Fibroblast of skin of right quadriceps (primary cell): ENCODE measurements at places on chromosomes 4 and X.

- DNase-seq: no peak
Measured at GRCh38 chrX:131907488-131908314, 115.4 kb upstream of the STK26 start.

DNA sequence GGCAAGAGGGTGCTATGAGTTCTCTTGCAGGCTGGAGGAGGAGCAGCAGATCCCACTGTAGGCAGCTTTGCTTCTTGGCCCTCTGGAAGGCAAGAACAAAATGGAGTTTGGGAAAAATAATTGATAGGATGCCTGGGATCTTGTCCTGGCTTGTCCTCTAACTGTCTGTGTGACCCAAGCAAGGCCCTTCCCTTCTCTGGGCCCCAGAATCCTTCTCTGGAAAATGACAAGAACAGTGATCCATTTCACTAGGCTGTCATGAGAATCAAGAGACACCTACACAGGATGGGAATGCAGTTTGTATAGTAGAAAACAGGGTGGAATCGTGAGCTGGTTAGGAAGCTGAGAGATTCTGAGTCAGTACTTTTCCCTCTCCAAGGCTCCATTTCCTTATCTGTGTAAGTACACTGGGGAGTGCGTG is 133.3 kb downstream of the PJA1 start:
- no peak for DNase-seq

- no peak for DNase-seq
Measured at GRCh38 chr4:74315376-74315775, 7.1 kb downstream of the EPGN start.

DNA sequence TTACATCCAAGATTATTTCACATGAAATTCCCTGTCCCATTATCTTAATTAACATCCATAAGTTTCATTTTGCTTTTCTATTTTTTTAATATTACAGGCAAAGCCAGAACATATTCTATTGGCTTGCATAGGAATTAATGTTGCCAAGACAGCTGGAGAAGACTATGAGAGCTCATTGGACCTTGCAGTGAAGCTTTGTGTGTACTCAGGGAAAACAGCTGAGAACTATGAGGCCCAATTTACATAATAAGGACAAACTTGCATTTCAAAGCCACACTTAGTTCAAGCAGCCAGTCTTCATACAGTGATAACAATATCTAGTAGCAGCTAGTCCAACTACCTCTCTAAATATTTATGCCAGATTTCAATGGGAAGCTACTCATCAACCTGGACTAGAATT is 134.4 kb downstream of the DDX53 start:
- DNase-seq: no peak

GRCh38 chr4:169659716-169660670 is 39.6 kb downstream of the CLCN3 start:
- DNase-seq: peak; percentile 98

GRCh38 chr4:38925492-38926413 is 58.1 kb downstream of the FAM114A1 start:
- no peak for DNase-seq

DNA sequence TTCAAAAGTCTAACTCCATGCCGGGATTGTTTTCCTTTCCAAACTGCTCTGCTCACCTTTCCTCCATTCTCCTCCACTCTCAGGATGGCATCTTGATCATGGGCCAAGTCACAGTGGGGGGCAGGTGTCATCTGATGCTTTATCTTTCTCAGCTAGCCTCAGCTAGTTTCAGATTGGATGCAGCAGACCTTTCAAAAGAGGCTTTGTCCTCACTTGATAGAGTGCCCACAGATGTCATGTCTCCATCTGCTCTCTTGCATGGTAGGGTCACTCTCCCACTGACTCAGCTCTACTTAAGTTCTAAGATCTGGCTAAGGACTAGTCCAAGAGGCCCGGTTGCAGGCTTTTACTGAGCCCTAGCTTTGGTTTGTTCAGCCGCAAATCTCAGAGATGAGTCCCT is 341.8 kb upstream of the GALNT7 start:
- no peak for DNase-seq

DNA sequence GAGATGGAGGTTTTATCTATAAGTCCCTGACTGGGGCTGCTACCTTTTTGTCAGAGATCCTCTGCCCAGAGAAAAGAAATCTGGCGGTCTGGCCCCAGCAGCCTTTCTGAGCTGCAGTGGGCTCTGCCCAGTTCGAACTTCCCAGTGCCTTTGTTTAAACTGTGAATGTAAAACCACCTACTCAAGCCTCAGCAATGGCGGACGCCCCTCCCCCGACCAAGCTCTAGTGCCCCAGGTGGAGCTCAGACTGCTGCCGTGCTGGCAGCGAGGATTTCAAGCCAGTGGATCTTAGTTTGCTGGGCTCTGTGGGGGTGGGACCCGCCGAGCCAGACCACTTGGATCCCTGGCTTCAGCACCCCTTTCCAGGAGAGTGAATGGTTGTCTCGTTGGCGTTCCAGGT is 121.8 kb downstream of the TSPAN5 start:
- DNase-seq: no peak

- no peak for DNase-seq
Measured at GRCh38 chr4:57148177-57148576, 38.0 kb upstream of the IGFBP7 start.

- DNase-seq: no peak
Measured at GRCh38 chr4:84753321-84753972, 170.5 kb downstream of the CDS1 start.

DNA sequence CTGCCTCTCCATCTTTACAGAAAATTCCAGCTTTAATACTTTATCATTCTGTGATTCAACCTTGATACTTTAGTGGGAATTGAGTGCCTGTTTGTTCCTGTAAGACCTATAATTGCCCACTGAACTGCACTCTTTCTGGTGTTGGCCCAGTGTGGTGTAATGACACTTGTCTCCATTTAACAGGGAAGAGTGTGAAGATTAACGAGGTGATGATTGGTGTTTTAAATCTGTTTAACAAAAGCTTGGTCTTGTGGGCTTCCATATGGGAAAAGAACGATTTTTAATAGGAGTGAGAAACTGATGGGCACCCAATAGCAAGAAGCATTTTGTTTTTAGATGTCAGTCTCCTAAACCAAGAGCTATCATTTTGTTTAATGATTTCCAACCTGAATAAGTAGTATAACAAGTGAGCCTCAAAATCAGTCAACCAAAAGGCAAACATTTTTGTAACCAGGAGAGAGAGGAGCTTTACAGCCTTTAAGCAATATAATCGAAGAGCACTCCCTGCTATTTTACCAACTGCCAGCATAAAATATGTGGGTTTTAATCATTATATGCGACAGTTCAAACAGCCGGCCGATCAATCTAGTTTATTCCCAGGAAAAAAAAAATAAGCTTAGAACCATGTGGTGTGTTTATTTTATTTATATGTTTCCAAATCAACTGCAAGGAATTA is 50.2 kb downstream of the SUPT20HL1 start:
- no peak for DNase-seq

DNA sequence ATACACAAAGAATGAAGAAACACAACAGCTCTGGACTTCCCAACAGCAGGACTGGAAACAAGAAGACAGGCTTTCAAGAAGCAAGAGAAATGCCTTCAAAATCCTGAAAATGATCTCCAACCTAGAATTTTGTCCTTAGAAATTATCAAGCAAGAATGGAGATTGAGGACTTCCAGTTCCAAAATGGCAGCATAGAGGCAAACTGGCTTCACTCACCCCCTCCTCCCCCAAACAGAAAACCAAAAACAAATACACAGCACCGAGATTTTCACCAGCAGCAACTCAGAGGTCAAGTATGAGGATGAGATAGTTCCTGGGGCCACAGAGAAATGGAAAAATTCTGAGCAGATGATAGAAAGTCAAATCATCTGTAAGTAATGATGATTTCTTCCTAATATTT is 40.5 kb upstream of the LRBA start:
- no peak for DNase-seq

DNA sequence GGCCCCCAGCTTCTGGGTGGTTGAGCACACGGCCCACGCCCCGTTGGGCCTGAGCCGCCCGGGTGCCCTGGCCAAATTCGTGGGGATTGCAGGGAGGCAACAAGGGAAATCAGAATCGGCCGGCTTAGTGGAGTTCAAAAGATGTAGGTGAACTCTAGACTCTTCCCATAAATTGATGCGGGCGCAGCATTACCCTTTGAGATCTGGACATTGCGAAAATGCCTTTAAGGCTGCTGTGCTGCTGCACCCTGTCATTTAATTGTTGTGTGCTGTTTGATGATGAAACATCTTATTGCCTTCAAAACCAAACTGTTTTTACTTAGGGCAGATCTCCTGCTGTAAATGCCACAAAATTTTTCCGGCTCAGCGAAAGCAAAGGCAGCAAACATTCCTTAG is 409 bp upstream of the MPP1 start:
- peak; percentile 28 for DNase-seq

GRCh38 chr4:65007841-65008439 is 598.7 kb upstream of the TECRL start:
- DNase-seq: peak; percentile 8

DNA sequence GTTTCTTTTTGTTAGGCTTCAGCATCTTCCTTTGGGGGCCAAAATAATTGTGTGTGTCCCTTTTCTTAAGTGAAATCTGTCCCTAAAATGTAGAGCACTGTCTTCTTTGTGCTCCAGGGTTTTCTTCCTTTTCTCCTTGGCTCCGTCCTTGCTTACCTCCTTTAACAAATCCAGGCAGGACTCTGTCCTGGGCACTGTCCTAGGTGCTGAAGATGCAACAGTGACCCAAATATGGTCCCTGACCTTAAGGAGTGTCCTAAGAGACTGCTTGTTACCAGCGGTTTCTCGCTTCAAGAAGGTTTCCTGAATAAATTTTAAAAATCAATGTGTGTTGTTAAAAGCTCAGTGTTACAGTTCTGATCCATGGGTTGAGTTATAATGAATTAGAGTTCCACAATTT is 471.8 kb downstream of the KCNIP4 start:
- no peak for DNase-seq

DNA sequence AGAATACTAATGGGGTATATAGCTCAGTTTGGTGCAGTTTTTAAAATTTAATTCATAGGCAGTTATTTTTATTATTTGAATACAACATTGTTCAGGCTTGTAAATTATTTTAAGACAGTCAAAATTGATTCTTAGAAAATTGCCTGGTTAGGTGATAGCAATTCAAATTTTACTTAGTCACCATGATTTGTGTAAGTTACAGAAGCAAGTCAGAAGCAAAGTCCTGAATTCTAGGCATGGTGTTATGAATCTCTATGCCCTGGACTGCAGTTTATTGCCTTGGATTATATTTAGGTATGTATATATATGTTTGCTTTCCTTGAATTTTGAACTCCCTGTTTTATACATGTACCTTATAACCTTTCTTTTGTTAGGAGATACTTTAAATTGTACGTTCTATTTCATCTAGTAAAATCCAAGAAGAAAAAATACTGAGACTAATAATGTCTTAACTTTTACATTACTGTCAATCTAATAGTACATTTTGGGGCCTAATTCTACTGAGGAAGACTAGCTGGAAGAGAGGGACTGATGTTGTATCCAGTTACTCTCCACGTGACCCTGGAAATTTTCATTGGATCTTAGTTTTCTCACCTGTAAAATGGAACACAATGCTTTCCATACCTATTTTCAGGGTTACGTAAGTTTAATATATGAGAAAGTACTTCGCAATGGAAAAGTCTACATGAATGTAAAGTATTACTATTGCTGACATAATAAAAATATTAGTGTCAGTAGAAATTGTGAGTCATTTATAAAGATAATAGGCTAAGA is 25.1 kb downstream of the RAPGEF2 start:
- no peak for DNase-seq

DNA sequence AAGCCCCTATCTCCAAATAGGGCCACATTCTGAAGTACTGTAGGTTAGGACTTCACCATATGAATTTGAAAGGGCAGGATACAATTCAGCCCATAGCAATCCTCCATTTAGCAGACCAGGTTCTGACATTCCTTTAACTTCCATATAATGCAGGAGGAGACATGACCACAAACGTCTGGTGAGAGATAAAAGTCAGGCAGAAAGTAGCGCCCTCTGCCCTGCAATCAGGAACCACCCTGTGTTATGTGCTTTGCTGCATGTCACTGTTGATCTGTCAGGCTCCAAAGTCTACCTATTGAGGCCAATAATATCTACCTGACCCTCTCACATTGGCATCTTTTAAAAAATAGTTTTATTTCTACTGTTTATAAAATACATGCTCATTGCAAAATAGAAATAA is 30.2 kb upstream of the SEPSECS start:
- DNase-seq: no peak

- no peak for DNase-seq
Measured at GRCh38 chr4:106647451-106647850, 278.9 kb upstream of the GIMD1 start.

DNA sequence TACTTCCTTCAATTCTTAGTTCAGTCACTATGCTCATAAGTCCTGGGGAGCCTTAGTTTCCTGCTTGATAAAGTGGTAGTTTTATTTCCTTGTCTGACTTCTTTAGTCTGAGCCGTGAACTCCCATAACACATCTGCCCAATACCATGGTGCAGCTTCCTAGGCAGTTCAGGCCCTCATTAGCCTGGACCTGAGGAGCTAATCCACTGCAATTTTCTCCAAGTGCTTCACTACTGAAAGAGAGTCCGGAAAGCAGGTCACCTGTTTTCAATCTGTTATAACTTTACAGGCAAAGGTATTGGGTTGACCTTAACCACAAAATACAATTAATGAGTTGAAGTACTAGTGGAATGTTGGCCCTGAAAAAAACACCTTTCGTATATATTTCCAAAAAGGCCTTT is 245.4 kb upstream of the BOD1L1 start:
- no peak for DNase-seq

- no peak for DNase-seq
Measured at GRCh38 chr4:55103224-55103623, 22.2 kb downstream of the KDR start.

- DNase-seq: peak; percentile 71
Measured at GRCh38 chr4:177770776-177771175, 328.5 kb upstream of the AGA start.

GRCh38 chrX:45083314-45083713 is 117.4 kb downstream of the DIPK2B start:
- DNase-seq: no peak

GRCh38 chr4:74262522-74262921 is 45.7 kb upstream of the EPGN start:
- peak; percentile 11 for DNase-seq

- DNase-seq: no peak
Measured at GRCh38 chr4:169110633-169111032, 100.6 kb upstream of the CBR4 start.

- peak; percentile 90 for DNase-seq
Measured at GRCh38 chr4:55549888-55550287, 3.2 kb upstream of the CLOCK start.

- DNase-seq: peak; percentile 44
Measured at GRCh38 chr4:166594326-166594946, 639.9 kb downstream of the SPOCK3 start.

- peak; percentile 60 for DNase-seq
Measured at GRCh38 chrX:136028383-136028984, 43.2 kb downstream of the SLC9A6 start.

- peak; percentile 24 for DNase-seq
Measured at GRCh38 chrX:24294619-24295018, 19.2 kb downstream of the SUPT20HL2 start.

- DNase-seq: no peak
Measured at GRCh38 chr4:53197772-53198142, 168.1 kb downstream of the SCFD2 start.

- no peak for DNase-seq
Measured at GRCh38 chr4:149645790-149646189, 169.9 kb downstream of the IQCM start.

- DNase-seq: no peak
Measured at GRCh38 chr4:42871261-42871660, 21.3 kb upstream of the GRXCR1 start.
